ENCODE measurements at places on chromosomes 4 and X.

DNA sequence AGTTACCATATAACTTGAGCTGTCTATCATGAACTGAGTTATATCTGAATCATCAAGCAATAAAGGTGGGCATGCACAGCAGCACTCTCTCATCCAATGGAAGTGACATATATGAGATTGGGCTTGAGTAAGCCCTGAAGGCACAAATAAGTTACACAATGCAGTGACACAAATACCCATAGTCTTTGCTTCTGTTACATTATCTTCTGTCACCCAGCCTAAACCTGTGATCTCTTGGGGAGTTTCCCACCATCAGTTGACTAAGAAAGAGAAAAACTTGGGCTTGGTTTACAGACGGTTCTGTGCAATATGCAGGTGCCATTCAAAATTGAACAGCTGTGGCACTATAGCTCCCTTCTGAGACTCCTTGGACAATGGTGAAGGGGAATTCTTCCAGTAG lies 138.8 kb upstream of the IL15 start:
- DNase-seq: peak; percentile 19

DNA sequence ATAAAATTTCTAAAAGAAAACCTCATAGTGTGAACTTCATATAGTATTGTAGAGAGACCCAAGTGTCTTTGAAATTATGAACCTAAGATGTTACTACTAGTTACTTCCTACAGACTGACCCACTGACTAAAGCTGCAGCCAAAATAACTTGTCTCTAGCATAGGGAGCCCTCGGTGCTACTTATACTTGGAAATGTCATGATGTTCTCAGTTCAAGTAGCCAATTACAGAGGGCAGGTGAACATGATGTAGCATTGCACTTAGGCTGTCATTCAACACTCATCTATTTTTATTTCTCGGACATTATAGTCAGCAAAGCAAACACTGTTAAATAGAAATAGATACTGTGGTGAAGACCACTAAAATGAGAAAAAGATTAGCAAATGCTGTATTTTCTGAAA lies 165.6 kb downstream of the AREG start:
- DNase-seq: no peak

DNA sequence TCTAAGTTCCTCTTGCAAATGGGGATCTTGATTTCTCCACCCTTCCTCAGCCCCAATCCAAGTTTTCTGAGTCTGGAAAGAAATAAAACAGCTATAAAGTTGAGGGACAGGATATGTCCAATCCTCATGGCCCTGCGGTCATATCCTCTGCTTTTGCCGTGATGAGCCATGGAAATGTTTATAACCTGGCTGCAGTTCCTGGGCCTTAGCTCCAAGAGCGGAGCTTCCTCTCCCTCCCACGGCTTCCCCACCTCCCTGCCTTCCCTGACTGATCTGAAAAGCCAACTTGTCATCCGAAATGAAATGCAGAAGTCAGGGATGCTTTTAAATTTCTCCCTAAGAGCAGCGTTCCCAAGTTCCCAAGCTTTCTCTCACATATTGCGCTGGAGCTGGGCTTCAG lies 221.5 kb upstream of the SFRP2 start:
- no peak for DNase-seq

- peak; percentile 47 for DNase-seq
These were observed 23.9 kb upstream of the RNF212 start for GRCh38 chr4:1137063-1137776.

GRCh38 chr4:72318421-72319170 lies 250.4 kb downstream of the ADAMTS3 start:
- no peak for DNase-seq

DNA sequence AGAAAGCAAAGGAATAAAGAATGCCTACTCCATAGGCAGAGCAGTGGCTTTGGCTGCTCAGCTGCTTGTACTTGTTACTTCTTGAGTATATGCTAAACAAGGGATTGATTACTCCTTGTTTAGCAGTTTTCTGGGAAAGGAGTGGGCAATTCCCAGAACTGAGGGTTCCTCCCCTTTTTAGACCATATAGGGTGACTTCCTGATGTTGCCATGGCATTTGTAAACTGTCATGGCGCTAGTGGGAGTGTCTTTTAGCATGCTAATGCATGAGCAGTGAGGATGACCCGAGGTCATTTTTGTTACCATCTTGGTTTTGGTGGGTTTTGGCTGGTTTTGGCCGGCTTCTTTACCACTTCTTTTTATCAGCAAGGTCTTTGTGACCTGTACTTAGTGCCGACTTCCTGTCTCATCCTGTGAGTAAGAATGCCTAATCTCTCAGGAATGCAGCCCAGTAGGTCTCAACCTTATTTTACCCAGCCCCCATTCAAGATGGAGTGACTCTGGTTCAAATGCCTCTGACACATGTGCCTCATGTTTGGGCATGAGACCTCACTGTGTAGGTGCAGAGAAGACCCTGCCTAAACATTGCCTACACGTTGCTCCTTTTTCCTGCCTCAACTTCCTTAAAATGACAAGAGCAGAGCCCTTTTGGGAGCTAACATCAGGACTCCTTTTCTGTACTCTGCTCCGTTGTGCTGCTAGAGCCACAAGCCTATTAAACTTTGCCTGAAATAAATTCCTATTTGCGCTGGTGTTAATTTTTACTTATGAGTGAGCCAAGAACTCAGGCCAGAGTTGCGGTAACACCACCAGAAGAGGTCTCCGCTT lies 21.0 kb upstream of the UBA6 start:
- DNase-seq: no peak

- no peak for DNase-seq
These were observed 12.2 kb upstream of the CDK16 start for GRCh38 chrX:47206316-47206715.

DNA sequence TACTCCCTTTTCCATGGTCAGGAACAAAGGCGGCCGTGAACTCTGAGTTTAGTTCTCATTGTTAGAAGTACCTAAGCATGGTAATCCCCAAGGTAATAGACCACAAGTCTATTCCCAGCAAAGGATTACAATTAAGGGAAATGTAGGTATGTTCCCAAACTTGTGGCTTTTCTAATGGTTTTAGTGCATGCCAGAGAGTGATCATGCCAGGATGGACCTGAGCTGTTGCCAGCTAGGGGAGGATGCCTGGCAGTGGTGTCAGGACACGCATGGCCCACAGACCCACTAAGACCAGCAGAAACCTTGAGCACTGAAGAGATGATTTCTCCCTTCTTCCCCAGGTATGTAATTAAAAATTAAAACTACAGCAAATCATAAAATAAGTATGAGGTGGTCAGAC lies 60.8 kb downstream of the COQ2 start:
- no peak for DNase-seq

- DNase-seq: no peak
These were observed 181.6 kb downstream of the UGT8 start for GRCh38 chr4:114780205-114780604.

DNA sequence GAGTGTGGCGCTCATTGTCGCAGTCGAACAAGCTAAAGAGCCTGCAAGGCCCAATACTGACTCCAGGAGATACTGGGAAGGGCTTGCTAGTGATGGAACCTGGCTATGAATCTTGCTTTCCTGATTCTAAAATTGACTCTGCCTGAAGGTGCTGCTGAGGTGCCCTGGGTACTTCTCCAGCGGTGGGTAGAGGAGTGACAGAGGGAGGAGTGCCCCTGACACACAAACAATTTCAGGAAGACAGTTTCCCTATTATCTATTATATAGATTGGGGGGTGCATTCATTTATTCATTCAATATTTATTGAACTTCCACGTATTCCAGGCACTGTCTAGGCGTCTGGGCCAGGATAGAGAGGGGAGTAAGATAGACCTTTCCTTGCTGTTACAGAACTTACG lies 339.2 kb upstream of the GATB start:
- DNase-seq: no peak

DNA sequence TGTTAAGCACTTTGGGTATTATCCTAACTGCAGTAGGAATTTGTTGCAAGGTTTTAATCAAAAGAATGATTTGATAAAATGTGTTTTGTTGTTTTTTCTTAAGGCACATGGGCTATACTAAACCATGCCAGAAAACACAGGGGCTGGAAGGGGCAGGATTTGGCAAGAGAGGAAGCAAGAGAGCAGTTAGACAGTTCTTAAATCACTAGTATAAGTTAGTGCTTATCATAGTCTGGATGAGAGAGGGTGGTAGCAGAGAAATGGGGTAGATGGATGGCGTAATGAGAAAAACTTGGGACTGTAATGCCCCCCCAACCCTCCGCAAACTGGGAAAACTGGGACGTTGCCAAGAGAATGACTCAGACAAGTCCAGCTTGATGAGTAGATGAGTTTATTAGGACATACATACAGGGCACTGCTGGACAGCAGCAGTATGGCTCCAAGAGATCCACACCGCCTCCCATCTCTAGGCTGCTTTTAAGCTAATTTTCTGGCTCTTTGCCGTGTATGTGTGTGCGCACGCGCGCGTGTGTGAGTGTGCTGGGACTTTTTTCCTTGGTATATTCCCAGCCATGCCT lies 151.5 kb downstream of the PDLIM5 start:
- DNase-seq: no peak

- DNase-seq: no peak
These were observed 6.3 kb downstream of the PLP2 start for GRCh38 chrX:49177873-49178480.

DNA sequence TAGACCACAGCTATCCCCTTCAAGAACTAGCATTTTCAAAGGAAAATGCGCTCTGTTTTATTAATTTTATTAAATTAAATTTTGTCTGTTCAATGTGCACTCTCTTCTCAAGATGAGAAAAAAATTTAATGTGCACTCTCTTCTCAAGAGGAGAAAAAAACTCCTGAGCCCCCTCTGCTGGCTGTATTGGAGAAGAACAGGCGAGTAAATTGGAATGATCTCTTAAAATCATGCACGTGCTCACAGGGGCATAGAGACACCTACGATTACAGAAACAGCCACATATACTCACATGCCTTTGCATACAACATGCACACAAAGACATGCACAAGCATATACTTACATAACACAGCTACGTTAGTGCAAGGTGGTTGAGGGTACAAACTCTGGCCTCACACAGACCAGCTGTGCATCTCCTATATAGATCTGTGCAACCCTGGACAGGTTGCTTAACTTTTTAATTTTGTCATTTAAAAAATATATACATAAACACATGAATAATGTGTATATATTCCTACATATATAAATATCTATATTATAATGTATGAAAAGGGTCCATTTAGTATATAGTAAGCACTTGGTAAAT lies 176.2 kb upstream of the CXorf66 start:
- DNase-seq: peak; percentile 55

DNA sequence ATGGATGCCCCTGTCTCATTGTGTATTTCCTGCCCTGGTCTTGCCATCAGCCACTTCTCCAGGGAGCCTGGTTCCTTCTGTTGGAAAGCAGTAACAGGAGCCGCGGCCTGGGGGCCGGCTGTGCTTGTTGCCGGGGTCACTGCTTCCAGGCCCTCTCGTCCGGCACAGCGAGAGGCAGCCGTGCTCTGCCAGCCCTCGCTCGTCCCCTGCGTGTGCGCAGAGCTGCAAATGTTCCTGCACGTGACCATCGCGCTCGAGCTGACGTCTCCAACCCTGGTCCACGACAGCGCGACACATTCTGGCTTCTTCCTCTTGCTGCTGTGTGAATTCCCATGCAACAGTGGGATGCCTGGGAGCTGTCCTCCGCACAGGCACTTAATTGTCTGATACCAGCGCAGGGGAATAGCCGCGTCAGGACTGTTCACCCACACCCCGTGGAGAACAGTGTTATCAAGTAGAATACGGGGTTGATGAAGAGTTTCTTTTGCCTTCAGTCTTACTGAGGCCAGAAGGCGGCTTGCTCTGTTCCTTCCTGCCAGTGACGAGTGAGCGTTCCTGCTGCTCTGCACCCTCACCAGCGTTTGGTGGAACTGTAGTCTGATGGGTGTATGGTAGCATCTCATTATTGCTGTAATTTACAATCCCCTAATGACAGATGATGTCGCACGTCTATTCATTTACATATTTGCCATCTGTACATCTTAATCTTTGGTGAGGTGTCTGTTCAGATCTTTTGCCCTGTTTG lies 12.3 kb downstream of the PDE6B start:
- no peak for DNase-seq

- no peak for DNase-seq
These were observed 9.0 kb downstream of the CRMP1 start for GRCh38 chr4:5883916-5884315.

DNA sequence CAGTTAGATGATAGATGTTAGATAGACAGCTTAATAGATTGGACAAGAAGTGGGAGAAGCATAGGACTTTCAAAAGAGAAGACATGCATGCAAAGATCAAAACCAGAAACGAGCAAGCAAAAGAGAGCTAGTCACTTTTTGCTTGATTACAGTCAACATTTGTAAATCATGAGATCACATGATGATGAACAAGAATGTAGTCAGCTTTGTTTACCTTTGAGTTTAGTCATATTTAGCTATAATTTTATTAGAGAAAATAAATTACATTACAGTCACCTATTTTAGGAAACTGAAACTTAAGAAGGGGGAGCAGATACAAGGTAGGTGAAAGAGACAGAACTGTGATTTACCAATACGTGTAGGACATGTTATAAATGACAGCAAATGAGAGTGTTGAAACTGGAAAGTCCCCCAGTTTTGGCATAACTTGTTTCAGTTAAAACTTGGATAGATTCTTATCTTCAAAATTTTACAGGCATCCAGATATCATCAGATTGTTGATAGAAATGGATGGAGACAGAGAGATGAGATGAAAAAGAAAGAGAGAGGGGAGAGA lies 1083.1 kb upstream of the PCDH10 start:
- no peak for DNase-seq

GRCh38 chr4:155008389-155008788 lies 200.0 kb upstream of the NPY2R start:
- DNase-seq: no peak

GRCh38 chr4:124135409-124135813 lies 577.1 kb downstream of the ANKRD50 start:
- no peak for DNase-seq

- DNase-seq: no peak
These were observed 24.0 kb upstream of the DSPP start for GRCh38 chr4:87584222-87584908.

GRCh38 chr4:8237256-8237989 lies 32.1 kb upstream of the HTRA3 start:
- no peak for DNase-seq

DNA sequence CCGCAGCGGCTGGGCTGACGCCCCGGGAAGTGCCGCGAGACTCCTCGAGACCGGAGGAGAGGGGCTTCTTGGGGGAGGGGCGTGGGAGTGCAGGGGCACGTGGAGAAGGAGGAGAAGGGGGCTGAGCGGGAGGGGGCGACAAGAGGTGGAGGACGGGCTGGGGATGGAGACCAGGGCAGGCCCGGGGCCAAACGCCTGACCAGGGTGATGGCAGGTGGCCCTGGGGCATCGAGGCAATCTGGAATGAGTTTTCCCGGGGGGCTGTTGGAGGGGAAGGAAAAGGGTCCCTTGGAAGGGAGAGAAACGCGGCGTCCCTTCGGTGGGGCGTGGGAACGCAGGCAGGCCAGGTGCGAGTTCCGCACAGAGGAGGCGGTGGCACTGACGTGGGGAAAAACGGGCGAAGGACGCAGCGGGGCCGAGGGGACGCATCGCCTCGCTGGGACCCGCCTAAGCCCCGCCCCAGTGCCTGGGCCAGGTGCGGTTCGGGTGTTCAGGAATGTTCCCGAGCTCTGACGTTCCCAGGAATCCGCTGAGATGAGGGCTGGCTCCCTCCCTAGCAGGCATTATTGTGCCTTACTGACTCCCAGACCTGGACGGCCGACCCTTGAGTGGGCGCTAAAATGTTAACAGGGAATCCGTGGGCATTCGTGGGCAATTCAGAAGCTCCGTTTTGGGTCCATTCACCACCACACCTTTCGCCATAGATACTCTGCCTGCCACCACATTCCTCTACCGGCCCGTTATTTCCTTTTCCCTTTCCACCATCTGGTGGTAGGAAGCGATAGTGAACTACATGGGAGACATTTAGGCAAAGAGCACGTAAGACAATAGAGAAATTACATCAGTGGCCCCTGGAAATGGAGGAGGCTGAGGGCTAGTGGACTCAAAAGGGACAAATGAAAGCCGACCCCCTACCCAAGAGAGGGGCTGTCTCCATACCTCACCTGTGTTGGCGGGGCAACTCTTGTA lies 795 bp upstream of the SH3KBP1 start:
- peak; percentile 66 for DNase-seq
